Activated T-cell treated with anti-CD3 and anti-CD28 coated beads, Interleukin-2, amount 50 U/mL, for 1 hour (primary cell): ENCODE measurements at places on chromosomes 12 and 14.
A peak's percentile ranks its signal among the peaks of the same experiment; 100 is the strongest.

GRCh38 chr12:3620856-3621255 lies 129.9 kb downstream of the PRMT8 start:
- DNase-seq: no peak

DNA sequence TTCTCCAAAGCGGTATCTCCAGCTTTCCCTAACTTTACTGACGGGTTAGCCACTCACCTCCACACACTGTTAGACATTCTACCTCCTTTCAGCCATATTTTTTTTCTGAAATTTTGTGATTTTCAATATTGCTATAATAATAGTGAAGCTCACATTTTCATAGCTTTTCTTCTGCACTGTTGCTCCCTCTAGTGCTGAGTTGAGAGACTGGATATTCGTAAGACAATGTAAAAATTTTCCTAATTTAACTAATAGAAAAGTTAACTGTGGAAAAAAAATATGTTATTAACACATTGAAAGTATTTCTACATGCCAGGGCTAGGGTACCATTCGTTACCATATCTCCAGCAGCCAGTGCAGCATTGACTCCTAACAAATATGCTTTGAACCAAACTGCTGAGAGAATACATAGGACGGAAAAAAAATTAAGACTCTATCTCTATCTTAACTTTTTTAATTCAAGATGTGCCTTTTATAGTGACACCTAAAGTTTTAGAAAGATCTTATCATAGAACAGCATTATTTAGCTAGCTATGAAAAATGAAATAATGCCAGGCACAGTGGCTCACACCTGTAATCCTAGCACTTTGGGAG lies 48.7 kb upstream of the ABCC9 start:
- no peak for DNase-seq

DNA sequence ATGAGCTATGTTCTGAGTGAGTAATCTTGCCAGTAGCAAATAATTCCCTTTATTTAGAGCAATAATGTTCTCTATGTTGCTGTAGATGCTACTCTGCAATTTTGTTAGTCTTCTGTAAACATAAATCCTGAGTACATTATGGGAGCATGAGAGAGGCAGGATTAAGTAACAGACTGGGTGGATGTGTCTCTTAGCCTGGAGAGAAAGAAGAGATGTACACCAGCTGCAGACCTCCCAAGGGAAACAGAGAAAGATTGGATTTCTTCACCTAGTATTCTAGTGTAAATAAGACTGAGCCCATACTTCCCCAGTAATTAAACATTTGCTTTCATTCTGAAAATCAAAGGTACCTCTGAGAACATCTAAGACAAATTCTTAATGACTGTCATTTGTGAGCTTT lies 564.0 kb downstream of the TRHDE start:
- DNase-seq: no peak

DNA sequence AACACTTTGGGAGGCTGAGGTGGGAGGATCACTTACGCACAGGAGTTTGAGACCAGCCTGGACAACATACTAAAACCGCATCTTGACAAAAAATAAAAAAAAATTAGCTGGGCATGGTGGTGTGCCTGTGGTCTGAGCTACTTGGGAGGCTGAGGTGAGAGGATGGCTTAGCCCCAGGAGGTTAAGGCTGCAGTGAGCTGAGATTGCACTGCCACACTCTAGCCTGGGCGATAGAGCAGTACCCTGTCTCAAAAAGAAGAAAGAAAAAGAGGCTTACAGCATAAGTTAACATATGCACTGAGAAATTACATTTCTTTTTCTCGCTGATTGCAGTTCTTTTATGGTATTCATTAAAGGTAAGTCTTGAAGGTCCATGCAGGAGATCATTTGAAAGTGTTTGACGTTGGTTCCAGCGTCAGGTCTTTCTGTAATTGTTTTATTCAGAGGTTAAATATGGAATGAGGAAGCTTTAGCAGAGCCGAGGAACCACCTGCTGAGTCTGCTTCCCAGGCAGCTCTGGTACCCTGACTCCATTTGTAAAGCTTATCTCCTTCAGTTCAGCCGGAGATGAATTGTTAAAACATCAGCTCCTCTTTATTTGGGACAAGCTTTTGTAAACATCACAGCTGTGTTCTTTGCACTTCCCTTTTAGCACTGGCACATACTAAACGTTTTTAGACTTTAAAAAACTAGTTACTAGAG lies 18.5 kb downstream of the SFSWAP start:
- no peak for DNase-seq

- peak; percentile 82 for DNase-seq
Observed at GRCh38 chr12:76558684-76559399, 729 bp downstream of the OSBPL8 start.

DNA sequence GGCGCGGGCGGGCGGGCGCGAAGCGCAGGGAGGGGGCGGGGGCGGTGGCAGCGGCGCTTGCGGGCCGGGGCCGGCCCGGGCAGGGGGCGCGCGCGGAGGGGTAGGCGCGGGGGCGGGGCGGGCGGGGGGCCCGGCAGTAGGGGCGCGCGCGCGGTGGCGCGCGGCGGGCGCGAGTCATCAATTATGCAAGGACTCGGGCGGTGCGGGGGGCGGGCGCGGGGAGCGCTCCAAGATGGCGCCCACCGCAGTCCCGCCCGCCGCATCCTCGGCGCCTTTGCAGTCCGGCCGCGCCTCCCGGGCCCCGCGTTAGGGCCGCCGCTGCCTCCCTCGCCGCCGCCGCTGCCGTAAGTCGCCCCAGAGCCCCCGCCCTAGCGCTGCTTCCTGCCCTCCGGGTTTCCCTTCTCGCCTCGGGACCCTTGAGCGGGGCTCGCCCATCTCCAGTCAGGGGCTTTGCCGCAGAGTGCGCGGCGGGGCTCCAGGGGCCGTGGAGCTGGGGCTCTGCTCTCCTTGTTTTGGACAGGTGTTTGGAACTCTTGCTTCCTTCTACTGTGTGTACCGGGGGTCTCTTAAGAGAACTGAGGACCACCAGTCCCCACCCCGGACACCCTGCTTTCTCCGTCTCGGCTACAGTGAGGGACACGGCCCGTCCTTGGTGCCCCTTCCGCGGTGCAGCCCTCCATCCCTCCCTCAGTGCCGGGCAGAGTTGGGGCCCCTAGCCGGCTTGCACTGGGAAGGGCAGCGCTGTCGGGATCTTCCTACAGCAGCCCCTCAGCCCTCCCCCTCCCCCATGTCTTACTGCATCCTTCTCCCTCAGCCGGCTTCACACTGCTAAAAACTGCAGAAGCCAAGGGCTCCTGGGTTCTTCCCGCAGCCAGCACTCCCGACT lies at the start of gene SCN8A:
TSS of gene SCN8A (plus strand) at position 218 of the 886 bp plus-strand sequence. CDS start 71,585 bp downstream, outside the sequence.
- peak; percentile 62 for DNase-seq

- DNase-seq: no peak
Observed at GRCh38 chr14:36320897-36321381, 502 bp upstream of the MBIP start.

DNA sequence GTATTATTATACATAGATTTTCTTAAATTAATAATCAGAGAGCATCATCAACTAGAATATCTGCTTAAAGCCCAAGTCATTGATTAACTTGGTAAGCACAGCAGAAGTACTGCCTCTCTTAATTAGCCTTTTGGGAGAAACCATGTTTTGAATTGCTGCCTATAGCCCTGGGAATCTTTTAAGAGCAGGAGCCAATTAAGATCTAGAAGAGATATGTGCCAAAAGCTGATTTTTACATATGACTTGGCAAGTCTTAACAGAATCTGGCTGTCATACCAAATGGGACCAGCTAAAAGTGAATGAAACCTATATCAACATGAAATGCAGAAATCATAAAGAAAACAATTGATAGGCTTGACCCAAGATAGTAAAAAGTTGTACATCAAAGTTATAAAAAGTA lies 23.2 kb upstream of the WNK1 start:
- no peak for DNase-seq

DNA sequence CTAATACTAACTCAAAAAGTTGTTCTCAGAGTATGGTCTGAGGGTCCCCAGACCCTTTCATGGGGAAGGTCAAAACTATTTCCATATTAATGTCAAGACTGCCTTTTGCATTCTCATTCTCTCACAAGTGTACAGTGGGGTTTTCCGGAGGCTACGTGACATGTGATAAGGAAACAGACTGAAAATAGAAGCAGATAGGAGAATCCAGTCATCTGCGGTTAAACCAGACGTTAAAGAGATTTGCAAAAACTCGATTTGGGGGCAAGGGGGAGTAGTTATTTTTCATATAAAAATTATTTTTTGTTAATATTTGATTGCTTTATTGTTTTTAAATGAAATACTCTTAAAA lies 1.0 kb upstream of the NAP1L1 start:
- no peak for DNase-seq

- DNase-seq: no peak
Observed at GRCh38 chr14:23725980-23726710, 90.0 kb downstream of the DHRS2 start.

- DNase-seq: no peak
Observed at GRCh38 chr12:132182711-132183365, 38.6 kb downstream of the NOC4L start.

GRCh38 chr12:116558280-116559161 lies 660 bp upstream of the MAP1LC3B2 start:
- DNase-seq: no peak

GRCh38 chr12:44618946-44619345 lies 257.2 kb downstream of the NELL2 start:
- no peak for DNase-seq

GRCh38 chr12:92077530-92077929 lies 68.1 kb downstream of the BTG1 start:
- DNase-seq: no peak

DNA sequence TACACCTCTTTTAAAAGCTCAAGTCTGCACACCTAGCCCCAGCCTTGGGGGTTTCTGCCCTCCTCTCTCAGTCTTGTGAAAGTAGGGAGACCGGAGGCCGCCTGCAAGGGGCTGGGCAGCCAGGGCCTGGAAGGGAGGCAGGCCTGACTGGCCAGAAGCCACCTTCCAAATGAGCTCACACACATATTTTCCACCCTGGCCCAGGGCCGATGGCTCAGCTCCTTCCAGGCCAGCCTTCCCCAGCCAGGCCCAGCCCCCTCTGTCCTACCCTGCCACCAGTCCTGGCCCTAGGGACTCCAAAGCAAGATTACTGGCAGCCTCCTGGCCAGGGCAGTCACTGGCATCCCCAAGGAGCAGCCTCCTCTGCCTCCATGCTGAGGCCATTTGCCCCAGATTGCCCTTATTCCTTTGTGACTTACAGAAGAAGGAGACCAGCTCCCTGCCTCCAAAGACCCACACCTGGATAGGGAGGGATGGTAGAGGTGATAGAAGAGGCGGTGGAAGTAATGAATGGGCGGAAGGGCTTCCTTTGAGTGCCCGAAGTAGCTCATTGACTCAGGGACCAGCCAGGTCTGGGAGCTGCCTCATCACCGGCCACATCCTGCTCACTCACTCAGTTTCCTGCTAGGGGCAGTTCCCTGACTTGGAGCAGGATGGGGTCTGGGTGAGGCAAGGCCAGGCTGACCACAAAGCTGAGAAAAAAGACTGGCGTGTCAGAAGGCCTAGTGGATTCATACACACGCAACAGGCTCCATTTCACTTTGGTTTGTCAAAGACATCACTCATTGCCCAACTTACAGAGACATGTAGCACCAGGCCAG lies 14.8 kb downstream of the MMP14 start:
- DNase-seq: no peak

DNA sequence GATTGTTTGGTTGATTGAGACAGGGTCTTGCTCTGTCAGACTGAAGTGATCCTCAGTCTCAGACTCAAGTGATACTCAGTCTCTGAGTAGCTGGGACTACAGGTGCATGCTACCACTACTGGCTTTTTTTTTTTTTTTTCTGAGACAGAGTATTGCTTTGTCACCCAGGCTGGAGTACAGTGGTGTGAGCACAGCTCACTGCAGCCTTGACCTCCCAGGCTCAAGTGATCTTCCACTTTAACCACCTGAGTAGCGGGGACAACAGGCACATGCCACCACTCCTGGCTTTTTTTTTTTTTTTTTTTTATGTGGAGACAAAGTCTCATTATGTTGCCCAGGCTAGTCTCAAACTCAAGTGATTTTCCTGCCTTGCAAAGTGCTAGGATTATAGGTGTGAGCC lies 31.8 kb downstream of the CPSF2 start:
- DNase-seq: no peak

- no peak for DNase-seq
Observed at GRCh38 chr12:3236345-3237187, 159.4 kb downstream of the TSPAN9 start.

DNA sequence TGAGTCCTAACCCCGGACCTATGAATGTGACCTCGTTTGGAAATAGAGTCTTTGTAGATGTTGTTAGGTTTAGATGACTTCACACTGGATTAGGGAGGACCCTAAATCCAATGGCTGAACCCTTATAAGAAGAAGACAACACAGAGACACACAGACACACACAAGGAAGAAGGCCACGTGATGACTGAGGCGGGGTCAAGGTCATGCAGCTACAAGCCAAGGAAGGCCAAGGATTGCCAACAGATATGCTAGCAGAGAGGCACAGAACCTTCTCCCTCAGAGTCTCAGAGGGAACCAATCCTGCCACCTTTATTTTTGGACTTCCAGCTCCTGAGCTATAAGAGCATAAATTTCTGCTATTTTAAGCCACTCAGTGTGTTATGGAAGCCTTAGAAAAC lies 31.8 kb downstream of the LTBP2 start:
- no peak for DNase-seq

- no peak for DNase-seq
Observed at GRCh38 chr12:14567351-14568162, at the start of gene PLBD1. TSS of gene PLBD1 (minus strand) at chr12:14567883. CDS start at chr12:14567696, 187 bp downstream.

GRCh38 chr14:55279384-55279783 lies 8.2 kb downstream of the FBXO34 start:
- DNase-seq: no peak

GRCh38 chr14:66311990-66312389 lies 174.2 kb upstream of the CCDC196 start:
- DNase-seq: no peak

GRCh38 chr14:94110552-94111181 lies at the start of gene IFI27:
TSS of gene IFI27 (plus strand) at chr14:94110736.
- DNase-seq: no peak
